HAP-1 (cell line): ENCODE measurements at places on chromosomes 1 and 21.

DNA sequence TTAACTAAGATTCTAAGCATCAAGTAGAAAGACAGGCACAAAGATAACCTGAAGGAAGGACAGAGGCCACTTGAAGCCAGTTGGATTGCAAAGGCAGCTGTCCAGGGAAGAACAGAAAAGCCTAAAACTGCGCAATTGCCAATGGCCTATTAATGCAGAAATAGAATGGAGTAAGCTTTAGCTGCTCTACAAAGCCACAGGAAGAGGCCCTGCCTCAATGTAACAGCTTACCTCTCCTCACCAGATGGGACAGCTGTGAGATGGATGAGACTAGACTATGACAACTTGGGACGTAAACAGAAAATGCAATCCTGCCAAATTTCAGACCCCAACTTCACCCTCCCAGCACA, 176.5 kb downstream of the EIF4G3 start:
- no peak for DNase-seq

DNA sequence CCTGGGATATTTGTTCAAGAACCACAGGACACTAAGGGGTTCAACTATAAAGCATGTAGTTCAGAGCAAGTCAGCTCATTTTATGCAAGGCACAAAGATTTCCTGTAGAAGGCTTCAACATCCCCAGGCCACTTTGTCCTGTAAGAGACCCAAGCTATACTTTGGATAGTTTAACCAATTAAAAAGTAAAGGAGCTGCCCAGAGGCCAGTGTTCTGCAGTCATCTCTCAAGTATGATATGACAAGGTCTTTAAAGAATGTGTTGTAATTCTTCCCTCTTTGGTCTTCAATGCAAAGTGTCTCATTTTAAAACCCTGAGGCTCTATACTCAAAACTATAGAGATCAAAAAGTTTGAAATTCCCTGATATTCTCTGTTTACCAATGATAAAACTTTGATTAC, 34.1 kb downstream of the KRTAP20-3 start:
- no peak for DNase-seq

DNA sequence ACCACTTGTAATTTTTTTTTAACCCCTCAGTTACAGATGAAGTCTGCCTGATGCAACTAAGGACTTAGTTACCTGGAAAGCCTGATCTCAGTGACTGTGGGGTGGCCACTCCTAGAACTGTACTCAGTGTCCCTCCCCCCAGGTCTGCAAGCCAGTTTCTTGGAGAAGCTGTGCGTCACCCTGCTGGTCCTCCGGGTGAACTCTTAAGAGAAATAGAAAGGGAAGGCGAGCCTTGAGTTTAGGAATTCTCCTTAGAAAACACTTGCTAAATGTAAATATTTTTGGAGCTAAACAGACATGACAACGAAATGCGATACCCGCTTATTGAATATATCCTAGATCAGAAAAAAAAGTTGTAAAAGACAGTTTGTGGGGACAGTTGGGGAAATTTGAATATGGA, 730 bp downstream of the SLC16A4 start:
- no peak for DNase-seq

- DNase-seq, result peak; percentile 71
Observed at GRCh38 chr1:154608397-154609270, 648 bp upstream of the ADAR start.

- DNase-seq, result no peak
Observed at GRCh38 chr1:215599418-215600074, 32.4 kb downstream of the KCTD3 start.

- DNase-seq, result no peak
Observed at GRCh38 chr1:210302501-210302900, 26.2 kb upstream of the HHAT start.

- no peak for DNase-seq
Observed at GRCh38 chr1:66752671-66753371, 562 bp downstream of the DYNLT5 start.

- DNase-seq, result no peak
Observed at GRCh38 chr1:114749835-114750234, 7.9 kb downstream of the CSDE1 start.

- no peak for DNase-seq
Observed at GRCh38 chr1:245952383-245953026, 554.6 kb downstream of the SMYD3 start.

GRCh38 chr1:244176201-244176600, 125.1 kb downstream of the ZBTB18 start:
- DNase-seq, result no peak

- no peak for DNase-seq
Observed at GRCh38 chr1:221874285-221875003, 132.6 kb upstream of the DUSP10 start.

DNA sequence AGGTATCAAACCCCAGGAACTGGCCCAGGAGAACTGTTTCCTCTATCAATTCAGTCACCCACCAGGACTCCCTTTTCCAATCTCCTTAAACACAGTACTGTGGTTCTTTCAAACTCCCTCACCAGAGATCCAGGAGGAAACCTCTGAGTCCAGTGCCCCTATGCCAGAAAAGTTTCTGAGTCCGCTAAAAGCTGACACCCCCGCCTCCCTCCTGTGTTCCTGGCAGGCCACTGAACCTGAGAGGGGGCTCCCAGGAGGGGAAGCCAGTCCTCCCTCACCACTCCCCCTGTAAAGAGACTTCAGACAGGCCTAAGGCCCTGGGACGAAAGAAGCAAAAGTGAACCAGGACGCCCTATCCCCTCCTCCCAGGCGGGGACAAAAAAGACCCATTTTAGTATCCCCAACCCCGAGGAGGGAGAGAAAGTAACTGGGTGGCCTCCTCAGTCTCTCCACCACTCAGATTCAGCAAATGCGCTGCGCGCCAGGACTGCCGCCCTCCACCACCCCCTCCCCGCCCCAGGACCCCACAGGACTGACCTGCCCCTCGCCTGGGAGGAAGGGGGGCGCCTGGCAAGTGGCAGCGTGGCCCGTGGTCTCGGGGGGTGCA, 624 bp downstream of the SLC41A1 start:
- peak; percentile 48 for DNase-seq

GRCh38 chr1:118751166-118751565, 237.0 kb downstream of the TBX15 start:
- DNase-seq, result no peak

- DNase-seq, result no peak
Observed at GRCh38 chr1:22489823-22490222, 38.2 kb downstream of the ZBTB40 start.

- no peak for DNase-seq
Observed at GRCh38 chr1:210323957-210324356, 4.7 kb upstream of the HHAT start.

GRCh38 chr1:167492481-167492910, 25.8 kb downstream of the CD247 start:
- DNase-seq, result no peak

GRCh38 chr1:198910816-198911215, 272.0 kb downstream of the PTPRC start:
- DNase-seq, result no peak
